ENCODE measurements at places on chromosomes 12 and 14.
A peak's percentile ranks its signal among the peaks of the same experiment; 100 is the strongest.

- no peak for DNase-seq
Measured at GRCh38 chr14:29752221-29752923, 175.3 kb downstream of the PRKD1 start.

- DNase-seq = no peak
Measured at GRCh38 chr14:87255058-87255457, 737.9 kb downstream of the GALC start.

GRCh38 chr14:77459072-77459723, 1.3 kb downstream of the AHSA1 start:
- DNase-seq = peak; percentile 53

GRCh38 chr12:130839770-130840404, 837 bp upstream of the STX2 start:
- DNase-seq = no peak

DNA sequence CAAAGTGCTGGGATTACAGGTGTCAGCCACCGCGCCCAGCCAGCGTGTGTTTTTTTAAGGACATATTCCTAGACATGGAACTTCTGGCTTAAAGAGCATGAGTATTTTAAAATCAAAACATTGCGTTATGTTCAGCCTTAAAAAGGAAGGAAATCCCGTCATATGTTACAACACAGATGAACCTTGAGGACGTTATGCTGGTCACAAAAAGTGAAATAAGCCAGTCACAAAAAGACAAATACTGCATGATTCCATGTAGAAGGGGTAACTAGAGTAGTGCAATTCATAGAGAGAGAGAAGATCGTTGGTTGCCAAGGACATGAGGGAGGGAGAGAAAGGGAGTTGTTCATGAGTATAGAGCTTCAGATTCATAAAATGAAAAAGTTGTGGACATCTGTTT, 53.9 kb downstream of the ACACB start:
- no peak for DNase-seq

- DNase-seq = no peak
Measured at GRCh38 chr12:24553259-24553658, 395.6 kb downstream of the BCAT1 start.

DNA sequence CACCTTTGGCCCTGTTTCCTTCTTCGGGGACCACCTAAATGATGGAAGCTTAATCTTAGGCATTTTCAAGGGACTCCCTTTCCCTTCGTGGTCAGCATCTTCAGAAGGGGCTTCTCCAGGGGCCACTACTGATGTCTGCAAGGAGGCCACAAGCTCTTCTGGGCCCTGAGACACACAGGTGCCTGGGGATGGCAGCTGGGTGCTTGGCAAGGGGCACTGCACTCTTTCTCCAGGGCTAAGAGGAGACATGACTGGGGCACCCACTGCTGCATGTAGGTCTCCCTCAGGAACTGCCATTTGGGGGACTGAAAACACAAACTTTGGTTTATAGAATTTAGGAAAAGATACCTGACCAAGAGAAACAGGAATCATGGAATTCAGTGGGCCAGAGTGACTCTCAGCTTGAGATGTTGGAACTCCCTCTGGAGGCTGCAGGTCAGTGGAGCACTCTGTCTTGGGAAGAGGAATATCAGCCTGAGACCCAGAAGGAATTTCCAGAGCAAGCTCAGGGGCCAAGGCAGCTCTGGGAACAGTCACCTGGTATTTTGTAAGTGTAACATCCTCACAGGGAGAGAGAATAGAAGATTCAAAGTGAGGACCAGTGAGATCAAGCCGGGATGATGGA, 16.0 kb downstream of the PLD4 start:
- no peak for DNase-seq

DNA sequence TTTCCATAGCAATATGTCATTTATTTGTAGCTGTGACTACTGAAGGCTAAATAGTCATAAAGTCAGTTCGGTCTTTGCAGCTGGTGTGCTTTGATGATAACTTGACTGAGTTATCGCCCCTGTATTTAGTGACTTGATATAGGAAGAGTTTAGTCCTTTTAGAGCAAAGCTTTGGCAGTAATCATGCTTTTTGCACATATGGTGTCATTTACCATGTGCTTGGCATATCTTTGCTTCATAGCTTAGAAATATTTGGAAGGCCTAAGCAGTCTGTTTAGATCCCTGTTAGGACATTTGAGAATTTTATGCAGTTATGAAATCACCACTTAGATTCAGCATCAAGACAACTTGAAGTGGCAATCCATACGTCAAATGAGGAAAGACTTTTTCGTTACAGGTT, 31.6 kb downstream of the POLR3B start:
- DNase-seq = no peak

- DNase-seq = no peak
Measured at GRCh38 chr12:124338448-124338847, 43.6 kb downstream of the RFLNA start.

DNA sequence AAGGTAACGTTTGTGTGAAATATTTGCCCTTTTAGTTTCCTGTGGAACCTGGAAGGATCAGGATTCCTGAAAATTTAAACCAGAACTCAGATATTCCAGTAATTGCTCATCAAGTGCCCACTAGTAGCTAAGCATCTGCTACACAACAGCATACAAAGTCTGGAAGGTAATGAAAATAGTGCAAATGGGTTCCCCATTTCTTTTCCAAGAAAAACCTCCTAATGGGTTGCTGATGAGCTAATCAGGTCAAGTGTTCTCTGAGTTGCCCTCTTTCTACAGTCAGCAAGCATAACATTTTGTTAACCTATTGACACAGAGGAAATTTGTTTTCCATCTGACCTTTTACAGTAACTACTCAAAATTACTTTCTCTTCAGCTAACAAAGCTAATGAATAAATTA, 83.6 kb upstream of the PMCH start:
- no peak for DNase-seq

- no peak for DNase-seq
Measured at GRCh38 chr14:80323038-80323665, 111.8 kb upstream of the DIO2 start.

- DNase-seq = no peak
Measured at GRCh38 chr12:32887058-32887457, 9.5 kb downstream of the PKP2 start.

- no peak for DNase-seq
Measured at GRCh38 chr14:69713209-69713781, 53.6 kb upstream of the SRSF5 start.

- DNase-seq = no peak
Measured at GRCh38 chr14:104999361-104999760, 13.8 kb downstream of the CLBA1 start.

DNA sequence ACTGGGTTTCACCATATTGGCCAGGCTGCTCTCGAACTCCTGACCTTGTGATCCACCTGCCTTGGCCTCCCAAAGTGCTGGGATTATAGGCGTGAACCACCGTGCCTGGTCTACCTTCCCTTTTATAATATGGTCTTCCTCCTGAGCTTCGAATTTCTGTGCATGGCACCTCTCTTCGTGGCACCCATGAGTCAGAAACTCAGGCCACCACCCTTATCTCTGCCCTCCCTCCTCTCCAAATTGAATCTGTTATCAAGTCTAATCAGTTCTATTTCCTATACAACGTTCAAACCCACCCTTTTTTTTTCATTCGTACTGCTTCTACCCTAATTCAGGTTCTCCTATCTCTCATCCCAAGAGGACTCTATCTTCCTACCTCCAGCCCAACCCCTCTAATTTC, 5.0 kb upstream of the TINF2 start:
- DNase-seq = no peak

DNA sequence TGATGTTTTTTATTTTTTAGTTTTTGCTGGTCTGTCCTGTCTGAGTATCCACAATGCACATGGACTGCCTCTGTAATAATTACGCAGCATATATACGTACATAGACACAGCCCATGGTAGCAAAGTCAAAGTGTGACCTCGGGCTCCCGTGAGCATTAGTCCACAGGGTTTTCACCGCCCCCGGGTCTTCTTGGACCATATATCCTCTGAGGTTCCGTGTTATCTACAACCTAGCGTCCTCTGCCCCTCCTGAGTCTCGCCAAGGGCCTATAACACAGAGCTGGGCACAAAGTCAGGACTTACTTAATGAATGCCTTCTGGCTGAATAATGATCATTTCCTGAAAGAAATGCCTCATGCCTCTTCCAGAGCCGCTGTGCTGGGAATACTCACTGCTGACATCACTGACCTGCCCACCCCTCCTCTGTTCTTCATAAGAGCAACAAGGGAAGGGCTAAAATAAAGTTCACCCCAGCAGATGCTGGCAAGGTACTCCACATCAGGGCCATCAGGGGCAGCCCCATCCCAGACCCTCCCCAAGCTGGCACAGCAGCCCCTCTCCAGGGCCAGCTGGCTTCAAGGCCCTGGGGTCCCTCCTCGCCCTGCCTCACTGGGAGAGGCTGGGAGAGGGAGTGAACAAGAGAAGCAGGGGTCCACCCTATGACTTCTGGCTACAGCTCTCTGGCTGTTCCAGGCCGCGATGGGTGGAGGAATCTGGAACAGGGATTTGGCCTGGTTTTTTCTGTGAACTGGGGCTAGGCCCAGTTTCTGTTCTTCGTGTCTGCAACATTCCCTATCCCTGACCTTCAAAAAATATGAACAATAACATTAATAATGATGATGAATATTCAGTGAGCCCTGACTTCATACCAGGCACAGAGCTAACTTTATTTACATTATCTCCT, 7.9 kb downstream of the HDAC7 start:
- no peak for DNase-seq

DNA sequence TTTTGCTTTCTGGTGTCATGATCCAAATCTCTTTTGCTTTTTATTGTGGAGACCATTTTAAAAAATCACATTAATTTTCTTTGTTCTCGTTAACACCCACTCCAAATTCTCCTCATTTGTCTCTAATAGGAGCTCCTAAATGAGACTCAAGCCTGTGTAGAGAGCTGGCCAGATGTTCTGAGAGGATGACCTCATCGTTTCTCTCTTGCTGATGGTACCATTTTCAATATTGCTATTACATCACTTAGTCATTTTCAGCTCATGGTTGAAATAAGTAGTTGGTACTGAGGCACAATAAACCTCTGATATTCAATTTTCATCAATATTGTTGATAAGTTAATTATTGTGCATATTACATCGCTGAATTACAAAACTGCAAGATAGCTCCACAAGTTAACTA, 31.5 kb downstream of the SPTB start:
- no peak for DNase-seq

DNA sequence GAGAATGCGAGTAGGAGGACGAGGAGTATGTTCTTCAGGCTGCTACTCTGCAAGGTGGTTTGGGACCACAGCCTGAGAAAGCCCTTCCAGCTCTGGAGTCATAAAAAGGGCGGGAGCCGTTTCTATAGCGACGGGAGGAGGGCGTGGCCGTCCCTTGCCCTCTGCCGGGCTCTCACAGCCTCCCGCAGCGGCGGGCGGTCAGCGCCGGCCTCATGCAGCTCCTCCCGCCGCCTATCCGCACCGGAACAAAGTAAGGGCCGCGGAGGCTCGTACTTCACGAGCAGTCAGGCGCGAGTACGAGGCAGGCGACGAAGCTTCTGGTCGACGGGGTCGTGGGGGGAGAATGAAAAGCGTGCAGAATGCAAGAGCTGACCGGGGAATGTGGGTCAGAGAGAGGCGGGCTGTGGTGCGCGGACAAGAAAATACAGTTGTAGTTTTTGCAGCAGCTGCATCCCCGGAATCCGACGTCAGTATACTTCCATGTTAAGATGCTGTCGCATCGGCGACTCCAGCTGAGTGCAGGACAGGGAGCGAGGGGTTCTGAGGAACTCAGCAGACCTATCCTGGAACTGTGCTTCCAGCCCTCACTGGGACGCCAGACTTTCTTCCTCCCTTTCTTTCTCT, at the start of gene DYRK4:
Gene DYRK4, plus strand, starts transcription at position 175 of the 624 bp plus-strand sequence. Its CDS starts 38 bp downstream, at position 213.
- DNase-seq = no peak

DNA sequence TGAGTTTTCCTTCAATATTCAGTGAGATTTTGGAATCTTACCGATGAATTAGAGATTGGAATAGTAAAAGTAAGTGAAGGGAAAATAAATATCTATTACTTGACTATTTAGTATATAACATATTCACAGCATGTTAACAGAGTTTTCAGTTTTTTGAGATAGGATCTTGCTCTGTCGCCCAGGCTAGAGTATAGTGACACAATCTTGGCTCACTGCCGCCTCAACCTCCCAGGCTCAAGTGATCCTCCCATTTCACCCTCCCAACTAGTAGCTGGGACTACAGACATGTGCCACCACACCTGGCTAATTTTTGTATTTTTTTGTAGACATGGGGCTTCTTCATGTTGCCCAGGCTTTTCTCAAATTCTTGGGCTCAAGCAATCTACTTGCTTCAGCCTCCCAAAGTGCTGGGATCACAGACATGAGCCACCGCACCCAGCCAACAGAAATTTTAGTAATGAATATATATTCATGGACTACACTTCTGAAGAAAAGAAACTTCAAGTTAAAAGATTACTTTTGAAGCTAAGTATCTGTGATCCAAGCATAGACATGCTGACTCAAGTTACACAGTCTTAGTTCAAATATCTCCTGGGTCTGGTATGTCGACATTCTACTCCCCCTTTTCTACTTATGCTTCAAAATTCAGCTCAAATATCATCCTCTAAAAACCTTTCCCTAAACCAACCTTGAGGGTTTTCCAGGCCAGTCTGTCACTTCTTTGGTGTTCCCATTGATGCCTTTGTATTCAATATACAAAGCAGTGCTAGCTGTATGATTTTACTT, 13.8 kb downstream of the UBE2N start:
- DNase-seq = no peak

- DNase-seq = no peak
Measured at GRCh38 chr14:35205737-35206136, 83.4 kb downstream of the PRORP start.

DNA sequence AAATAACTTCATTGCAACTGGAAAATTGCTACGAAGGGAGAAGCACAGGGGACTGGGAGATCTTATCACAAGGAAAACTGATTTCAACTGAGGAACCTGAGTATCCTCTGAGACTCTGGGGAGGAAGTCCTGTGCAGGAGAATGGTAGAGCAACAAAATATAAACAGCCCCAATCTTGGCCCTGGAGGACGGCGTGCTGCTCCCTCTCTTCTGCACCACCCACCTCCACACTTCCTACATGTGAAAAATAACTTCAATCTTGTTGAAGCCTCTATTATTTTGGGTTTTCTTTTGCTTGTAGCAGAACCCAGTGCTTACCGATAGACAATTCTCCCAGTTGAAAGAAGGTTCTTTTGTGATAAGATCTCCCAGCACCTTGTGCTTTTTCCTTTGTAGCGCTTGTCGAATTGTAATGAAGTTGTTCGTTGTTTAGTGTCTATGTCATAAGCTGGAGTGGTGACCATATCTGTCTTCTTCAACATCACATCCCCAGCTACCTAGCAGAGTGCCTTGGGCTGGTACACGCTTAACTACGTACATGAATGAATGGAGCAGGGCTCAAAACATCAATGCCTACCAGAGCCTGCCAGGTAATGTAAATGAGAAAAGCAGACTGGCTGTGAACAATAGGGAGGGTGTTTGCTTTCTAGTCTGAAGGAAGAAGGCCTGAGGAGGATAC, 2.8 kb upstream of the CD4 start:
- no peak for DNase-seq

- no peak for DNase-seq
Measured at GRCh38 chr12:76542908-76543307, 16.7 kb downstream of the OSBPL8 start.

- DNase-seq = peak; percentile 9
Measured at GRCh38 chr14:50363714-50364111, 33.0 kb downstream of the CDKL1 start.

Measured in activated CD4-positive, alpha-beta T cell treated with anti-CD3 and anti-CD28 coated beads for 24 hours (primary cell).